Naive thymus-derived CD4-positive, alpha-beta T cell (primary cell): ENCODE measurements at places on chromosomes 4 and X. TPM values are rescaled to one million over a fixed set of nuclear protein-coding genes. Genes with fewer than 3 reads are reported as not detected.

Gene PABPC1L2A
- not detected for total RNA-seq

Gene MTNR1A
- total RNA-seq = not detected

Gene GAGE2A
- not detected for total RNA-seq

Gene SPP1
- total RNA-seq = 21.6 TPM

Gene TMEM255A
- total RNA-seq = not detected

Gene ADAMTS3
- not detected for total RNA-seq

Gene UCHL1
- not detected for total RNA-seq

Gene CPE
- total RNA-seq = not detected

Gene TMEM47
- not detected for total RNA-seq

Gene ADH7
- total RNA-seq = not detected

Gene GAGE12G
- total RNA-seq = not detected

GRCh38 chr4:15681372-15682241 lies at the start of gene FAM200B:
Gene FAM200B, plus strand, starts transcription at chr4:15681827. Its CDS starts 5,151 bp downstream, at chr4:15686978.
- peak within 1 kb of the TSS; percentile 94 for H3K27ac ChIP-seq
- peak; percentile 92 for DNase-seq
- H3K27me3 ChIP-seq = no peaks in the 10 kb centered on the region
- peaks cover 11% of the 10 kb centered on the region for H3K4me1 ChIP-seq

GRCh38 chr4:186216465-186217024 lies 10.8 kb upstream of the KLKB1 start:
- no peaks in the 10 kb centered on the region for H3K36me3 ChIP-seq
- H3K4me1 ChIP-seq = no peaks in the 10 kb centered on the region
- DNase-seq = no peak
- no peak overlapping the region for H3K4me3 ChIP-seq
- H3K27ac ChIP-seq = no peak overlapping the region
- no peaks in the 10 kb centered on the region for H3K27me3 ChIP-seq

DNA sequence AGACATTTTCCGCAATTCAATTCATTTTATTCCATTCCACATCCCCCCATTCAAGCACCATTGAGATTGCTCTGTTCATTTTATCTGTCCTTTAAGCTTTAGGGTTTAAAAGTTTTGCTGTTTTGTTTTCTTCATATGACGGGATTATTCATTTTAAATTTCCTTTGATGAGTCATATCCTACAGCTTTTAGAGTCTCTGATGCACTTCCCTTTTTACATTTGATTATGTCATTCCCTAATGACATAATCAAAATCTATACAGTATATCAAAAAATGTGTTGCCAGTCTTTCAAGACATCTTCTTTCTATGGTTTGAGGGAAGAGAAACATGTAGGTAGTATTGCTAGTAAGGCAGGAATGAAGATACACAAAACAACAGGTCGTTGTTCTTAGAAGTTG lies 456.3 kb downstream of the PDGFC start:
- H3K4me3 ChIP-seq = no peak overlapping the region
- no peak overlapping the region for H3K27ac ChIP-seq
- H3K36me3 ChIP-seq = no peaks in the 10 kb centered on the region

- H3K27me3 ChIP-seq = no peaks in the 10 kb centered on the region
- H3K27ac ChIP-seq = no peak overlapping the region
- no peaks in the 10 kb centered on the region for H3K36me3 ChIP-seq
- H3K4me1 ChIP-seq = no peaks in the 10 kb centered on the region
Observed at GRCh38 chr4:17708992-17709762, 72.2 kb downstream of the FAM184B start.

DNA sequence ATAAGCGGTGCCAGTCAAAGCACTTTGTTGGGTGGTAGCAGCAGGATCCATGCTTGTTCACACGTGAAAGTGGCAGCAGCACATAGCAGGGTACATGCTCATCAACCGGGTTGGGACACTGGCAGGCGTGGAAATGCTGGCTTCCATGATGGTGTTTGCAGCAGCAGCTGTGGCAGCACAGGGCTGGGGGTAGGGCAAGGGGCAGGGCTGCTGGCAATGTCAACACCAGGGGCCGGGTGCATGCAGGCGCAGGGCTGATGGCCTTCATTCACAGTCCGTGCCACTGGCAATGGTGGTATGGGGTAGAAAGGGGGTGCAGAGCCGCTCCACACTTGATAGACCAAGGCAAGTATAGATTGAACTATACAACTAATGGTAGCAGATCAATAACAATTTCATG lies 374.7 kb upstream of the FAM241A start:
- H3K4me3 ChIP-seq = no peak overlapping the region
- H3K4me1 ChIP-seq = no peaks in the 10 kb centered on the region
- no peaks in the 10 kb centered on the region for H3K36me3 ChIP-seq
- no peak overlapping the region for H3K27ac ChIP-seq
- no peak for DNase-seq
- no peaks in the 10 kb centered on the region for H3K27me3 ChIP-seq

DNA sequence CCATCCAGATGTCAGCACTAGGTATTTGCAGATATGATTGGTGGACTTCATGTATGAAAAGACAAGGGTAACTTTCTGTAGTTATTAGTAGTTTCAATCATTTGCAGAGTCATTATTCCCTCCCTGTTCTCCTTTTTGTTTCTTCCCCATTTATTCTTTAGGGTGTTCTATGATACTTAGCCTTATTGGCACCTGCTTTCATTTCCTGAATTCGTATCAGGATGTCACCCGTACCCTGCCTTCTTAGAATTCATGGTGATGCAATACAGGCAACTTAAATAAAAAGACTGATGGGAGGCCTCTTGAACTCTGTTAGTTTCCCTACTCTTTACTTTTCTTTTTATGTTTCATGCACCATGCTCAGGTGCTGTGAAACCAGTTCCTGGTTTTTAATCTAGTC lies 24.2 kb downstream of the MAGED1 start:
- H3K27ac ChIP-seq = no peak overlapping the region
- no peaks in the 10 kb centered on the region for H3K36me3 ChIP-seq
- H3K27me3 ChIP-seq = no peaks in the 10 kb centered on the region
- DNase-seq = no peak

DNA sequence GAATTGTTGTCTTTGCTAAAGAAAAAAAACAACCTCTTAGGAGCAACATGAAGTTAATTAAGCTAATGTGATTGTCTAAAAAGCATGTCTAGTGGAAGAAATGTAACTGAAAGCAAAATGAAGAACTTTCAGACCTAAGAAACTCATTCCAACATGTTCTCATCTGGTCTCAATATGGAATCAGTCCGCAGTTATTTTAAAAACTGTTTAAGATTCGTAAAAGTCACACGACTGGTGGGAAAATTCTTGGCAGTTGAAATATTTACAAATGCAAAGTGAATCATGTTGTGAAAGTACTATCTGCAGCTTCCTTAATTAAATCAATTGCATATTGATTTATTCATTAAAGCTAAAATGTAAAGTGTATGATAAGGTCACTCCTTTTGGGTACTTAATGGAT lies 117.8 kb upstream of the DIAPH2 start:
- H3K27ac ChIP-seq = no peak overlapping the region
- H3K4me1 ChIP-seq = no peaks in the 10 kb centered on the region

DNA sequence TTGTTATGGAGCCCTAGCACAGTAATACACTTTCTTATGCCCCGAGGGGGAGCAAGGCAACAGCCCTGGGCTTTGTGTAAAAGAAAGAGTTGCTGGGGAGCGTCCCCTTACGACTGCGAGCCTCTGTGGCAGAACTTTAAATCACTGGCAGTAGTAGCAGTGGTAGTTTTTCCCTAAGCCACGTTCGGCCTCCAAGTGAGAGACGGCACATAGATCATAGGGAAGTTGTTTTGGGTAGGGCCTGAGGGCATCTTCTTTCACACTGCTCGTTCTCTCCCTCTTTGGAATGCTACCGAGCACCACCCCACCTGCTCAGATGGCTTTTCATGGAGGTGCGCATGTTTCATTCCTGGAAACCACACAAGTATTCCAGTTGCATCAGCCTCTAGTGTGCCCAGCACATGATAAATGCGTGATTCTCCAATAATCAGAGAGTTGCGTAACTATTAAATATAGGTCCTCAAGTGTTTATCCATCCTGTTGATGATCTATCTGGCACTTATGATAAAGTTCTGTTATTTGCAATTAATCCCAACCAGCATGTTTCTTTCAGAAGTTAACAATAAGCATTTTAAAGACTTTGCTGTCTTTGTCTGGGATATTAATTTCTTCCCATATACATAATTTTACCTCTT lies 7.0 kb upstream of the SYNPO2 start:
- no peaks in the 10 kb centered on the region for H3K27me3 ChIP-seq
- DNase-seq = no peak
- no peaks in the 10 kb centered on the region for H3K36me3 ChIP-seq
- H3K27ac ChIP-seq = no peak overlapping the region
- no peak overlapping the region for H3K4me3 ChIP-seq
- H3K4me1 ChIP-seq = no peaks in the 10 kb centered on the region

- no peaks in the 10 kb centered on the region for H3K27me3 ChIP-seq
- DNase-seq = no peak
- no peak overlapping the region for H3K4me3 ChIP-seq
- H3K27ac ChIP-seq = no peak overlapping the region
Observed at GRCh38 chr4:20675786-20676185, 24.5 kb upstream of the PACRGL start.

- no peak overlapping the region for H3K27ac ChIP-seq
- H3K4me1 ChIP-seq = no peaks in the 10 kb centered on the region
Observed at GRCh38 chr4:53234669-53235068, 131.2 kb downstream of the SCFD2 start.

DNA sequence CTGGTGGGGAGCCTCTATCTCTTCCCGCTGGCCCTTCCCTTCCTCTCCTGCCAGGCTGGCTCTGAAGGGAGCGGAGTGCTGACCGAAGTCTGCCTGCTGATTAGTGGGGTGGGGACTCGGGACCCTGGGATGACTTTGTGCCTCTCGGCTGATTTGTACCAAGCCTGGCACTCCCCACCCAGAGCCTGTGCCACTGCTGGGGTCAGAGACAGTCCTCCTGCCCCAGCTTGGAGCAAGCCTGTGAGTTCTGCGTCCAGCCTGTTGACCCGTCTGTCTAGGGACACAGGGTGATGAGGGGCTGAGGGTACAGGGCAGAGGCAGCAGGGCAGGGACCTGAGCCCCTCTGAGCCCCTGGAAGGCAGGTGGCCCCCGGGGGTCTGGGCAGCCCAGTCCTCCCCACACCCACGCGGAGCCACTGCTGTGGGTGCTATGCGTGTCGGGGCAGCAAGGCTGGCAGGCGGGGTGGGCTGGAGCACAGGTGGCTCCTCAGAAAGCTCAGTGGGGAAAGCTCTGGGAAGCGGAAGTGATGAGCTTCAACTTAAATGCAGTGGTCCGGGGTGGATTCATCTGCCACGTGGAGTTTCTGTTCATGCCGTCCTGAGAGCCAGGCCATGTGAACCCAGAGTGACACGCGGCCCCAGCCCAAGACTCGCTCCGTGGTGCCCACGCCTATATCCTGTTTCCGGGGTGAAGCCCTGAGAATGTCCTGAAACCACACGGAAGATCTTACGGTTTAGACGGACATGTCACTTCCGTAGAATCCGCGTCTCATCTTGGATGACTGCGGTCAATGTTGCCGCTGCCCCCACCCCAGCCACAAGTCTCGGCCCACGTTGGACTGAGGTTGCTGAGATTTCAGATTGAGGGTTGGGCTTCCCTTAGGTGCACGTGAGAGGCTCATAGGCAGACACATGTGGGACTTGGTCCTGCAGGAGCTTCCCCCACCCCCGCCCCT lies 21.1 kb upstream of the UVSSA start:
- H3K4me1 ChIP-seq = peaks cover 28% of the 10 kb centered on the region
- DNase-seq = no peak
- no peaks in the 10 kb centered on the region for H3K27me3 ChIP-seq

- H3K27me3 ChIP-seq = no peaks in the 10 kb centered on the region
- H3K36me3 ChIP-seq = no peaks in the 10 kb centered on the region
- no peak overlapping the region for H3K4me3 ChIP-seq
- H3K4me1 ChIP-seq = no peaks in the 10 kb centered on the region
- H3K27ac ChIP-seq = no peak overlapping the region
Observed at GRCh38 chr4:138643827-138644226, 371.8 kb upstream of the NOCT start.

GRCh38 chr4:64518600-64518999 lies 109.3 kb upstream of the TECRL start:
- no peak overlapping the region for H3K27ac ChIP-seq
- no peaks in the 10 kb centered on the region for H3K27me3 ChIP-seq
- H3K4me3 ChIP-seq = no peak overlapping the region
- H3K36me3 ChIP-seq = no peaks in the 10 kb centered on the region
- H3K4me1 ChIP-seq = no peaks in the 10 kb centered on the region

- DNase-seq = no peak
- no peaks in the 10 kb centered on the region for H3K36me3 ChIP-seq
- no peaks in the 10 kb centered on the region for H3K27me3 ChIP-seq
- H3K27ac ChIP-seq = no peak overlapping the region
Observed at GRCh38 chr4:8009097-8009496, 69.4 kb upstream of the AFAP1 start.
